ENCODE measurements at places on chromosomes 2 and 18.

GRCh38 chr2:239543702-239544101 is 142.9 kb upstream of the HDAC4 start:
- no peak for DNase-seq

DNA sequence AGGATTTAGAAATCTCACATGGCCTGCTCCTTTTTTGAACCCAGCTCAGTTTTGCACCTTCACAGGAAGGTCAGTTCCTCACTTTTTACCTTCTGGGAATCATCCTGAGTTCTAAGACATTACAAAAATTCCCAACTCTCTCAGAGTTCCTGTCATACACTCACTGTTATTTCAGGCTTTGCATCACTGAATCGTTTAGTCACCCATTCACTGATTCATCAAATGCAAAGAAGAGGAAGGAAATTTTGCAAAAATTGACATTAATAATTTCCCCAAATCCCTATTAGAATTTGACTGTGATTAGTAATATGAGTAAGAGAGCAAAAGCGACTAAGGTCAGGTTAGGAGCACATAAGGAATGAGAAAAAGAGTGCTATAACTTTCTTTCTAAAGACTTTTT is 197.5 kb downstream of the PDE1A start:
- no peak for DNase-seq

DNA sequence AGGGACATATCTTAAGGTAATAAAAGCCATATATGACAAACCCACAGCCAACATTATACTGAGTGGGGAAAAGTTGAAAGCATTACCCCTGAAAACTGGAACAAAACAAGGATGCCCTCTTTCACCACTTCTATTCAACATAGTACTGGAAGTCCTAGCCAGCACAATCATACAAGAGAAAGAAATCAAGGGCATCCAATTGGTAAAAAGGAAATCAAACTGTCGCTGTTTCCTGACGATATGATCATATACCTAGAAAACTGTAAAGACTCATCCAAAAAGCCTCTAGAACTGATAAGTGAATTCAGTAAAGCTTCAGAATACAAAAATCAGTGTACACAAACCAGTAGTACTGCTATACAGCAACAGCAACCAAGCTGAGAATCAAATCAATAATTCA is 53.8 kb upstream of the PSME4 start:
- no peak for DNase-seq

DNA sequence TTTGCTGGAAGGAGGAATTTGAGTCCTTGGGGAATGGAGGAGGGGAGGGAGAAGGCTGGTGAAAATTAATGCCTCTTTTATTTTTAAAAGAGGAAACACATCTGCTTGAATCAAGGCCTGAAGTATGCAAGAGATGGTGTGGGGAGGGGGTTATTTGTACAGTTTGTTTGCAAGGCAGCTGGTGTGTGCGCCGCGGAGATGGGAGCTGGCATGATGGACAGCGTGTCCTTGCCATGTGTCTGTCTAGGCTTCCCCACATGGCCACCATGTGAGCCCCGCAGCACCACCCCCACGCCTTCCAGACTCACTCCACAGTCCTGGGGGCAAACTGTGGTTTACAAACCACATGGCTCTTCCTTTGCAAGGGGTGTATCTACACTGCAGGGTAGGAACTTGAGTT is 154.8 kb upstream of the APCDD1 start:
- DNase-seq = no peak

DNA sequence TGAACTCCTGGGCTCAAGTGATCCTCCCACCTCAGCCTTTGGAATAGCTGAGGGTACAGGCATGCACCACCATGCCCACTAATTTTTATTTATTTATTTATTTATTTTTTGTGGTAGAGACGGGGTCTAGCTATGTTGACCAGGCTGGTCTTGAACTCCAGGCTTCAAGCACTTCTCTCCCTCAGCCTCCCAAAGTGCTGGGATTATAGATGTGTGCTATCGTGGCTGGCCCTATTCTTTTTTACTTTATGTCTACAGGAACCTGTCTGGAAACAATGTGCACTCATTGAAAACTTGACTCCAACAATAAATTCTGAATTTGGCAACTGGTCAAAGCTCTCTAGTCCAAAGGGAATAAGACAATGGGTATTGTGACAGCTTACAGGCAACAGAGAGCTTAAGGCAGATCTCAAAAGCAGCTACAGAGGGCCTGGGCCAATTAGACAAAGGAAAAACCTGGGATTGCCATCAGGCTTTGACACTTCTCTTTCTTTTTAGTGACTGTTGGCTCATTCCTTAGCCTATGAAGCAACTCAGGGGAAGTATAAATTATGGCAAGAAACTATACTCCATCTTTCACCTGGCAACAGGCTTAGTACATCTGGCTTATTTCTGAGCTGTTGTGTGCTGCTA is 55.1 kb upstream of the RAPGEF4 start:
- DNase-seq = no peak

DNA sequence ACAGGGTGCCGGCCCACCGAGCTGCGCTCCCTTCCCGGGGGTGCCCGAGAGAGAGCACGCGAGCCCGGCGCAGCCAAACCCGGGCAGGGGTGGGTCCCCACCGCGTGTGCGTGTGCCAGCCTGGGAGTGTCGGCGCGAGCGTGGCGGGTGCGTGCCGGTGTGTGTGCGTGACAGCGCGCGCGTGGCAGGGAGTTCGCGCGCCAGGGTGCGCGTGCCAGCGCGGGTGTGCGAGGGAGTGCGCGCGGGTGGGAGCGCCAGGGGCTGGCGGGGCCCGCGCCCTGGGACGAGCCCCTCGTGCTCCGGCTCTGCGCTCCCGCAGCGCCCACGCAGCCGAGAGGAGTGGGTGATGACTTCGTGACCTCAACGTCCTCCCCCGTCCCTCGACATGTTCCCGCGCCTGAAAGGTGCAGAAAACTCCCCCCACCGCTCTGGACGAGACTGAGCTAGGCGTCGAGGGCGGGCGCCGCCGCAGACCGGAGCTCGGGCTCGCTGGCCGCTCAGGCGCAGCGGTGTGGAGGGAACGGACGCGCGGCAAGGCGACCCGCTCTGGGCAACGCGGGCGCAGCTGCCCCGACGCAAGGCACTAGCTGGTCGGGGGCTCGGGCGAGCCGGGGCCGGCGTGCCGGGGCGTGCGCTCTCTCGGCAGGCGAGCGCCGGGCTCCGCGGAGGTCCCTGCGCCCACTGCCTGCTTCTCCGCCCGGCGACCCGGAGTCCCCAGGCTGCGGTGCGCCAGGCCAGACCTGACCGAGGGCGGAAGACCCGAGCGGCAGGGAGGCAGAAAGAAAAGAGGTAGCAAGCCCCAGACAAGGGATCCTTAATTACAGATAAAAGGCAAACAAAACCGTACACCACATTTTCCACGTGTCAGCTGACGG is 582.8 kb downstream of the ZEB2 start:
- DNase-seq = peak; percentile 45

- no peak for DNase-seq
Measured at GRCh38 chr2:79824086-79824786, 311.4 kb downstream of the CTNNA2 start.

- no peak for DNase-seq
Measured at GRCh38 chr2:206217166-206217565, 57.3 kb upstream of the ZDBF2 start.

DNA sequence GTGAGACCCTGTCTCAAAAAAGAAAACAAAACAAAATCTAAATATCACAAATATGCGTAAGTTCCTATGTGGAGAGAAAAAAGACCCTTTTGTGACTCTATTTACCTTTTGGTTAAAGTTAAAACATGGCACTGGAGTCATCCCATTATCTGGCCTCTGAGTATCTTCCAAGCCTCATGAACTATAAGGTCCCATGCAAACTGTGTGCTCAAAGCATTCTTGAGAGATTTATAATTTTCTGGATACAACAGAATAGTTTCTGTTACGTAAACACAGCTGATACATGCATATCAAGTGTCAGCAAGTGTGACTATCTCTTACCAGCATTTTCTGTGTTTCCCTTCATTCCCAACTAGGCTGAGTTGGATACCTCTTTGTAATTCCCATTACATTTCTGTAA is 8.8 kb upstream of the NOSTRIN start:
- no peak for DNase-seq

DNA sequence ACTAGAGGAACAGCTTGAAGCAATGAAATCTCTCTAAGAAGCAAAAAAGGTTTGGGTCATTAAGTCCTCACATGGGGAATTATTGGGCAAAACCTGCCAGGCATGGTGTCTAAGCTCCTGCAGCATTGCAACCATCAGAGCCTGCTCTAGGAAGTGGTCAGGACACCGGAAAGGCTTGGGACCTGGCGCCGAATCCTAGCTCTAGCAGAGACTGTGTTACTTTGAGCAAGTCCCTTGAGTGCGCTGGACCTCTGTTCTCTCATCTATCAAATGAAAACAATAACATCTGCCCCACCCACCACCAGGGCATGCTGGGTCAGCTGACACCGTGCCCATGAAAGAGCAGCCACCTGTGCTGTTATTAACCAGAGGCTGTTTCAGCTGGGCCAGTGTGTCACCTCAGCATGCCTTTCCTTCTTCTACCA is 6.3 kb downstream of the TMEM127 start:
- DNase-seq = no peak

DNA sequence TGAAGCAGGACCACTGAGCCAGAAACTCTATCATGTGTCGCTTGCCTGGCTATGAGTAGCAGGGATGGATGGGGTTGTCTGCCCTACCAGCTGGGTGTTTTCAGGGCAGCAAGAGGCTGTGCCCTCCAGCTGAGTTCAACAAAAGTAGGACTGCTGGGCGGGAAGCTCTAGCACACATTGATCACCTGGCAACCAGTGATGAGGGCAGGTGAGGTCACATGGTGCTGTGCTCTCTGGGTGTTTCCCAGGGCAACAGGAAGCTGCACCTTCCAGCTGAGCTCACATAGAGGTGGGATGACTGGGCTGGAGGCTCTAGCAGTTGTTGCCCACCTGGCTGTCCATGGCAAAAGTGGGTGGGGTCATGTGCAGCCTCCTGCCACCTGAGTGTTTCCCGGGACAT is 487.3 kb upstream of the VWC2L start:
- DNase-seq = no peak

DNA sequence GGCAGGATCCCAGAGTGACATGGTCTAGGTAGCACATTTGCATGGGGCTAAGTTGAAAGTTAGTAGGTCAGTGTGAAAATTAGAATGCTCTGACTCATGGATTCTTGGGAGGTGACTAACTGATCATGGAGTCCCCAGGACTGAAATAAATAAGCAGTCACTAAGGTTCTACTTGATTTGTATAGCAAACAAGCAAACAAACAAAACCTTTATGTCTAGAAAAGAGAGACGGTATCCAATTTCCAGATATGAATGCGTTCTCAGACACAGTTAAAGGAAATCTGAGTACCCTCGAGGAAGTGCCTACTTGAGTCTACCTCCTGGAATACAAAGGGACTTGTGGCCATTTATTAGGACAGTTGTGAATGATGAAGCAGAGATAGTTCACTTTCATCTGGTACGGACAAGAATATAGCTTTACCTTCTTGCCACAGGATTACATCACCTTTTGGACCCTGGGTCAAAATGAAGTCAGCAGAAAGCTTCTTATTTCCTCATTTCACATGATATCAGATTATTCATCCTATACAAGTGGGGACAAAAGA is 54.3 kb upstream of the AGPS start:
- no peak for DNase-seq

DNA sequence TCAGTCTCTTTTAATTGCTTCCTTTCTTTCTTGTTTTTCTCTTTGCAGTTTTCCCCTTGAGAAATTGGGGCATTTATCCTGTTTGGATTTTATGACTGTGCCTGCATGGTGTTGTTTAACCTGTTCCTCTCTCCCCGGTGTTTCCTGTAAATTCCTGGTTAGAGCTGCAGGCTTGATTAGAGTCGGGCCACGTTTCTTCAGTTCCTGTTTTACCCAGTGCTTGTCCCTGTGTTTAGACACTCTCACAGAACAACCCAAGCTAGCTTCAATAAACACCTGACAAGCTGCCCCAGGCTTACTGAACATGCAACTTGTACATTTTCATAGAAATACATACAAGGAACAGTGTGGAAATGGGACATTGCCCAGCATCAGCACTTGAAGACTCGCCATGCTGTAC is 53.9 kb downstream of the NGEF start:
- no peak for DNase-seq

- no peak for DNase-seq
Measured at GRCh38 chr2:60226191-60226590, 327.3 kb downstream of the BCL11A start.

DNA sequence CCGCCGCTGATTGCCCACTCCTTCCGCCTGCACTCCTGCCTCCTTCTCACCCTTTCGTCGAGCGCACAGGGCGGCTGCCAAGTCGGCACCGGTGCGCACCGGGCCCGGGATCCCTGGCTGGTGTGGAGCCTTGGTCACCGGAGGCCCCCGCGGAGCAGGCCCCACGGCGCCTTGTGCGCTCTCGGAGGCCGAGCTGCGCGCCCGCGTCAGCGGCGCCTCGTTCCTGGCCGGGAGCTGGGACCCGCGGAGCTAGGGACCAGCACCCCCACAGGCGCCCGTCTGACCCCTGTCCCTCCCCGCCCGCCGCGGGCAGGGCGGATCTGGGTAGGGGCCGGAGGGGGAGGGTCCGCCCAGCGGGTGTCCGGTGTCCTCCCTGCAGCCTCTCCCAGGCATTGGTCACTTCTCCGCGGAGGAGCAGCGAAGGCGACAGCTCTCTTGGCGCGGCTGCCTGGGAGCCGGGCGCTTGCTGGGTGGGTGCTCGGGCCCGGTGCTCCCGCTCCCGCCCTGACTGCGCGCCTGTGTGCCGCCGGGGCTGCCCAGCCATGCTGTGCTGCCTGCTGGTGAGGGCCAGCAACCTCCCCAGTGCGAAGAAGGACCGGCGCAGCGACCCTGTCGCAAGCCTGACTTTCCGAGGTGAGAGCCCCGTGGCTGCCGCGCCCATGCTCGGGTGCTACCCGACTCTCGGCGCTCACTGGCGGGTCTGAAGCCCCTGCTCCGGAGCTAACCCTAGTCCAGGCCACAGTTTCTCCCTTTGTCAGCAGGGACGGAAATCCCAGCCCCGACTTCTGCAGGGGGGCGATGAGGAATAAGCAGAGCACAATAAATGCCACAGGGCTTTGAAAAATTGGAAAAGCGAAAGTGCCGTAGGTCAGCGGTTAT is 13.2 kb downstream of the DYSF start:
- DNase-seq = no peak

- DNase-seq = peak; percentile 26
Measured at GRCh38 chr2:85132834-85133637, at the start of gene TCF7L1. TSS of gene TCF7L1 (plus strand) at chr2:85133392. CDS start at chr2:85133685, 293 bp downstream.

- no peak for DNase-seq
Measured at GRCh38 chr2:62284471-62284870, 88.6 kb downstream of the B3GNT2 start.

DNA sequence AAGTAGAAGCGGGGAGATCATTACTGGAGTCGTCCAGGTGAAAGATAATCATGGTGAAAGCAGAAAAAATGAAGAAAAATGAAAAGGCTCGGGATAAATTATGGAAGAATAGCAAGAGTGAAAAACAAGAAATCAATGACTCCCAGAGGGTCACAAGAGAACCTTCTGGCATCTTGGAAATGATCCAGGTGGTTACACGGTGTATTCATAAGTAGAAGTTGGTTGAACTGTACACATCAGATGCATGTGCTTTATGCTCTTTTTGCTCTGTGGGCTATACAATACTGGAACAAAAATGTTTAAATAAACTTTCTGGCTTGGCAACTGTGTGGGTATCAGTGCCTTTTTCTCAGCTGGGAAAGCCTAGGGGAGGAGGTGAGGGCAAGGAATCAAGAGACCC is 348.9 kb downstream of the RND3 start:
- DNase-seq = no peak

GRCh38 chr2:70536517-70537055 is 17.0 kb downstream of the TGFA start:
- no peak for DNase-seq

Measured in GM06990 (cell line).